Right atrium auricular region (tissue), 2 donors: ENCODE measurements at places on chromosomes 16 and 17. TPM values are rescaled to one million over a fixed set of nuclear protein-coding genes. Genes with fewer than 3 reads are reported as not detected.

DNA sequence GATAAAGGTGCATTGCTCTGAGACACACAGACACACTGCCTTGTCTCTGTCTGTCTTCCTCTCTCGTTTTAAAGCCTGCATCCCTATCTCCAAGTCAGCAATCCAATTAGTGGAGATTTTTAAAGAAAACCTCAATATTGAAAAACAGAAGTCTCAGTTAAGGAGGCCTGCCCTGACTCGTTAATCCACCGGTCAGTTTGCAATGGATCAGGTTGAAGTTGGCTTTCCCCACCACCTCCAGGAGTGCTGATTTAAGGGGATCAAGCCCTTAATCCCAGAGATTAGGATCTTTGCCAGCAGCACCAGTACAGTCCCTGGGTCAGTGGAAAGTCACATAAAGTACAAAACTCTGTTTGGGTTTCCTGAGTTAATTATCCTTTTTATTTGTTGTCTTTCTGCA lies 271.1 kb upstream of the ASIC2 start:
- no peaks in the 10 kb centered on the region for H3K4me1 ChIP-seq
- no peak overlapping the region for H3K4me3 ChIP-seq

- H3K4me3 ChIP-seq: no peak overlapping the region
- DNase-seq: no peak
- no peaks in the 10 kb centered on the region for H3K4me1 ChIP-seq
- no peak overlapping the region for H3K27ac ChIP-seq
- no peaks in the 10 kb centered on the region for H3K27me3 ChIP-seq
Measured at GRCh38 chr16:72434159-72434558, 262.2 kb upstream of the PMFBP1 start.

- H3K4me3 ChIP-seq: no peak overlapping the region
- DNase-seq: no peak
- H3K36me3 ChIP-seq: no peaks in the 10 kb centered on the region
Measured at GRCh38 chr16:54093281-54093680, 193.3 kb downstream of the IRX3 start.

Gene HBA1
- total RNA-seq: 1,094 TPM
